ENCODE measurements at places on chromosomes 2 and 18.

GRCh38 chr2:100520224-100520623, 42.6 kb upstream of the PDCL3 start:
- no peak for DNase-seq

GRCh38 chr2:220096406-220096805, 469.0 kb downstream of the SLC4A3 start:
- no peak for DNase-seq

- DNase-seq, result no peak
These were observed 563.1 kb upstream of the LINC00305 start for GRCh38 chr18:64712035-64712434.

DNA sequence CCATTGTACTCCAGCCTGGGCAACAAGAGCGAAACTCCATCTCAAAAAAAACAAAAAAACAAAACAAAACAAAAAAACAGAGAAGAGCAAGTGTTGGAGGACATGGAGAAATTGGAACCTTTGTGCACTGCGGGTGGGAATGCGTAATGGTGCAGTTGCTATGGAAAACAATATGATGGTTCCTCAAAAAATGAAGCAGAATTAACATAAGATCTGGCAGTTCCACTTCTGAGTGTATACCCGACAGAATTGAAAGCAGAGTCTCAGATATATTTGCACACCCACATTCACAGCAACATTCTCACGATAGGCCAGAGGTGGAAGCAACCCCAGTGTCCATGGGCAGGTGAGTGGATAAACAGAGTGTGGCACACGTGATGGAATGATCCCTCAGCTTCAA, 11.0 kb upstream of the RALB start:
- DNase-seq, result no peak

DNA sequence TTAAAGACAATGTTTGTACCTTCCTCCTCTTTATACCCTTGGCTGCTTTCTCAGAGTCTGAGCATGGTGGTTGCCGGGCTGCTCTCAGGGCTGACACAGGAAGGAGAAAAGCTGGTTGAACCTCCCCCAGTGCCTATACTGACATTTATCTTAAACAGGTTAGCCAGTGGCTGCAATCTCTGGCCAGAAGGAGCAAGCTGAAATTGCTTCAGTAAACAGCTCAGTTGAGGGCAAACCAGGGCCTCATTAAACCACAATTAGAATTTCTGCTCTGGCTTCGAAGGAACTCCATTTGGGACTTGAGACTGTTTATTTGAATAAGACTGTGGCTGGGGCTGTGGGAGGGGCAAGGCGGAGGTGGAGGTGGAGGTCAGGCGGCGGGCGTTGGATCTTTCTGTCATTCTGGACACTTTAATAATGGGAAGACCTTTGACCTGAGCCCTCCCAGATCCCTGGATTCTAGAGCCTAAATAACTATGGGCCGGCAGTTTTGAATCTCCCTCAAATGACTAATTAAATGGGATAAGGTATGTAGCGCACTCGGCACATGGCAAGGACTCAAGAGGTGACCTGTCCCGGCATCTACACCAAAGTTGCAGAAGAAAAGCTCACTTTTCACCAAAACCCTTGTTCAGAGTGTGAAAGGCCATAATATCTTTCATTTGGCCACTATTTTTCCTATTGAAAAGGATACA, 120.6 kb upstream of the MYCN start:
- no peak for DNase-seq

DNA sequence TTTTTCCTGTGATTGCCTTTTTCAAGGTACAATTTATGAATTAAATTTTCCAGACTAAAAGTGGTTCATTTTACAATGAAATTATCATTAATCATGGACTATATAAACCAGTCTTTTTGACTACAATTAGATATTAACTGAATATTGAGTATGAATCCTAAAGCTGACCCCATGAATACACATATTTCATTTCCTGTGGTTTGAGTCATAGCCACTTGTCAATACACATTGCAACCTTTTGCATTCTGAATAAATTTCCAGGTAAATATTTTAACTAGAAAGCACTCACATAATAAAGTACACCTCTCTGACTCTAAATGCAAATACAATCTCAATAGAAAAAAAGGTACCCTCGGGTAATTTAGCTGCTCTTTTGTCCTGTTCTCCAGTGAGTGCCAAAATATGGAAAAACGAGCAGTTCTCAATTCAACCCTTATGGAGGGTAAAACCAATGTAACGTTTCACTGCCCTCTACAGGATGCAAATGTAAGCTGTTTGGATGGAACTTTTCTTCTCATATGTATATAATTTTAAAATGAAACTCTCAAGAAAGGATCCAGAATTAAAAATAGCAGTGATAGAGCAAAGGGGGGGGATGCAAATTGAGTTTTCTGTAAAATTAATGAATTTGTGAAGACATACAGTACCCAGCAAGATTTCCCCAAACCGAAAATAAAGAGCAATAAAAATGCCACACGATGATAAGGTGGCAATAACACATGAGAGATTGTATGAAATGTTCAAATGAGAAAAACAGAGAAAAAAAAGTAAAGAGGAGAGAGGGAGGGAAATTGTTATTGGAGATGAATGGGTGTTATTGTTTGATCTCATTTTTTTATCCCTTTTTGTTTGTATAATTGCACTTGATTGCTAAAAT, 1795.7 kb upstream of the PIK3C3 start:
- DNase-seq, result no peak

DNA sequence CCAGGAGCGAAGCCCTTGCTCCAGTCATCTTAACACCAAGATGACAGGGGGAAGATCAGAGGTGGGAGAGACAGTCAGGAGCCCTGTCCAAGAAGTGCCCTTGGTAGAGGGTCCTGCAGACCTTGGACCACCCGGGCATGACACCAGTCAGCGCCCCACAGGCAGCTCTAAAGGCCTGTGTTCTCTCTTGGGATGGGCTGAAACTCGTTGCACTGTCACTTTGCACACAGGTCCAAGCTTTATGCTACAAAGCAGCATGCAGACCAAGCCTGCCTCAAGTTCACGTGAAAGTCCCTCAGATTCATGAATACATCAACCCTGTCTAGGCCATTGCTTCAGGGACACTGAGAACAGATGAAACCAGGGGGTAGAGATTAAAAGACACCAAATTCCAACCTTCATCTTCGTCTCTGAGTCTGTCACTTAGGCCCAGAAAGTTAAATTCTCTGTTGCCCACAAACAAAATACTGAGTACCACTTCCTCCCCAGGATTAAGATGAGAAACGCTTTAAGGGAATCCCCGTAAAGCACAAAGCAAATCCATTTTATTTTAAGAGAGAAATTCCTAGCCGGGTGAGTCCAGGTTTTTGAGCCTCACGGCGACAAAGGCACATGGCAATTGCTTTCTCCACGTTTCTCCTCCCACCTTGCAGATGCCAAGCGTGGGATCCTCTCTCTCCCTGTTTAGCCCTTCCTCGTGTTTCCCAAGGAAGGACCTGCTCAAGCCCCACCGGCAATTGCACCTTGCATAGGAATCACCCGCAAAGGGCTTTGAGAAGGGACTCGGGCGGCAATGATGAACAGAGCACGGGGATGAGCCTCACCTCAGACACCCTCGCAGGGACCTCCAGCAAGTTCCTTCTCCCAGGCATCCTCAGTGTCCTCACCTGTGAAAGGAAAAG, 75.0 kb upstream of the ID2 start:
- no peak for DNase-seq

DNA sequence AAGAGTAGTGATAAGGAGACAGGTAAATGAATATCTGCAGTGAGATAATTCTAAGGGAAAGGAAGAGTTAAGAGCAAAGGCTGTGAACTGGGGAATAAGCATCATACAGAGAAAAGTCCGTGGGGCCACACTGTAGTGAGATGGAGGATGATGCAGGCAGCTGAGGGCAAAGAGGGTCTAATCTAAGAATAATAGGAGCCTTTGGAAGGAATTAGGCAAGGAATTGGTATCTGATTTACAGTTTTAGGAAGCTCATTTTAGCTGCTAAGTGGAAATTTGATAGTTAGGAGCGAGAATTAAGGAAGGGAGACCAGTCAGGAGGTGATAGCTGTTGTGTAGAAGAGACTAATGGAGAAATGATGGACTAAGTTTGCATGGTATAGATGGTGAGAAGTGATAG, 43.5 kb downstream of the KIF5C start:
- DNase-seq, result no peak

- no peak for DNase-seq
These were observed 6.0 kb downstream of the REEP1 start for GRCh38 chr2:86331384-86331783.
